CD4-positive, alpha-beta T cell treated with Interleukin-17A for 1 hour (primary cell): ENCODE measurements at places on chromosomes 1 and 21.

GRCh38 chr1:161737625-161738024 is 12.0 kb upstream of the DUSP12 start:
- no peak for DNase-seq

DNA sequence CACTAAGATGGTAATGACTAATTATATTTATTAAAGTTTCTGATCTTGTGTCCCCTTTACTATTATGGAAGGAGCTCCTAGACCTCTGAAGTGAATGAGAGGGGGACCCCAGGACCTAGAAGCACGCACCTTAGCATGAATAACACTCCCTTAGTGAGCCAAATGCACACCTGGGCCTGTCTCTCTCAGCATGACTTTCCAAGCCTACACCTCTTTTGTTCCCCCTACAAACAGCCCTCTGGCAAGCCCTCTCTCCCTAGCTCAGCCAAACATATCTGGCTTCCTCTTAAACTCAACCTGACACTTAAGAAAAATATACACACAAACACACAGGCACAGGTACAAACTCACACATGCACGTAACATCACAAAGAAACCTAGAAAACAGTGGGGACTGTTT is 7.3 kb upstream of the CTH start:
- no peak for DNase-seq

DNA sequence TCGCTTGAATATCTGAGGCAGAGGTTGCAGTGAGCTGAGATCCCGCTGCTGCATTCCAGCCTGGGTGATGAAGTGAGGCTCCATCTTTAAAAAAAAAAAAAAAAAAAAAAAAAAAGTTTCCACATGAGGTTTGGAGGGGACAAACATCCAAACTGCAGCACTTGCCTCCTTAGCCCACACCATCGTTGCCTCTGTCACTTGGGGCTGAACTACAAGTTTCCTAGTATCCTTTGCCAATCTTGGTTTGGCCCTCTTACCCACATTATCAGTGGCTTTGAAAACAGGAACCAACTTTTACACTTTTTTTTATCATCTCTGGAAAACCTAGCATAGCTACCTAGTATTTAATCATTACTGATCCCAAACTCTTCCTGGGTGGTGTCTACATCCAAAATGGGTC is 59.2 kb downstream of the CLSTN1 start:
- no peak for DNase-seq

DNA sequence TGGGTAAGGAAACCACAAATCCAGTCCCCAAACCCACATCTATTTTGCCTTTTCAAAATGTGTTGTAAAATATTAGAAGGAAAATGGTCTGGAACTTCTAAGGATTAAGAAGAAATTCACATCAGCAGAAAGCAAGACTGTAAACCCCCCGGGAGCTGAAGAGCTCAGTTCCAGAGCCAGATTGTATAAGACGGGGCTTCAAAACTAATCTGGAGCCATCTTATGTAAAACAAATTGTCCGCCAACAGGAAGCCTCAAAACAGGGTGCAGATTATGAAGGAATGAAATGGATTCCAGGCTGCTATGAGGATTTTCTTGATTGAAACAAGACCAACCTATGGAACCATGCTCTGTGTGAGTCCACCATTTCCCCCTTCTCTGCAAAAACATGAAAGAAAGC is 25.1 kb upstream of the HUNK start:
- DNase-seq: no peak

DNA sequence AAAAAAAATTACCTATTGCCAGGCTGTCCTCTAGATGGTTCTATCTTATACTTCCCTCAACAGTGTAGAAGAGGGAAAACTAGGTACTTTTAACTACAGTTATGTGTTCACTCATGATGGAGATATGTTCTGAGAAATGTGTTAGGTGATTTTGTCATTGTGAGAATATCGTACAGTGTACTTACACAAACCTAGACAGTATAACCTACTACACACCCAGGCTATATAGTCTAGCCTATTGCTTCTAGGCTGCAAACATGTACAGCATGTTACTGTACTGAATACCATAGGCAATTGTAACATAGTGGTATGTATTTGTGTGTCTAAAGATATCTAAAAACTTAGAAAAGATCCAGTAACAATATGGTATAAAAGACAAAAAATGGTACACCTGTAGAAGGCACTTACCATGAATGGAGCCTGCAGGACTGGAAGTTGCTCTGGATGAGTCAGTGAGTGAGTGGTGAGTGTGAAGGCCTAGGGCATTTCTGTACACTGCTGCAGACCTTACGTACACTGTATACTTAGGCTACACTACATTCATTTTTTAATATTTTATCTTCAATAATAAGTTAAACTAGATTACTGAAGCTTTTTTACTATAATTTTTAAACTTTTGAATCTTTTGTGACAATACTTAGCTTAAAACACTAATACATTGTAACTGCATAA is 13.2 kb downstream of the MGST3 start:
- no peak for DNase-seq

- DNase-seq: no peak
These were observed 77.0 kb downstream of the C21orf91 start for GRCh38 chr21:17742181-17742580.

- peak; percentile 81 for DNase-seq
These were observed at the start of gene IQGAP3 for GRCh38 chr1:156571919-156572662. IQGAP3 (minus strand) TSS chr1:156572565; CDS start chr1:156572529, 36 bp downstream.

GRCh38 chr1:216961516-216961915 is 238.3 kb upstream of the ESRRG start:
- DNase-seq: no peak

- DNase-seq: no peak
These were observed 30.7 kb upstream of the IFNAR2 start for GRCh38 chr21:33199100-33199464.

GRCh38 chr1:205237526-205238484 is 10.1 kb downstream of the TMCC2 start:
- DNase-seq: no peak

DNA sequence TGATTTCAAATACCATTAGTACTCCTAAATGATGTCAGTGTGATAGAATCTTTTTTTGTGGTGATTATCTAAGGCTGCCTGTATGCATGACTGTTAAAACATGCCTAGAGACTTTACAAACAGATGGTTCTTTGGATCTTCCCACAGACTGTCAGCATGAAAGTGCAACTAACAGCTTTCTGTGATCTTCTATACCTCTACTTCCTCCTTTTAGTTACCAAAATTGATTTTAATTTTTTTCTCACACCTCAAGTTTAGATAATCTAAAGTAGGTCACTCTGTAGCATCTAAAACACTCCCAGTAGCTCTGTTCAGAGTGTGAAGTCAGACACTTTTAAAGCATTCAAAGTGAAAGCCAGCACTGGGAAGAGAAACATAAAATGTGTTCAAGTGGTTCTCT is 534.5 kb downstream of the PTPRC start:
- DNase-seq: peak; percentile 71
